Vagina (tissue), 2 donors: ENCODE measurements at places on chromosomes 2 and 18. TPM values are rescaled to one million over a fixed set of nuclear protein-coding genes. Genes with fewer than 3 reads are reported as not detected.

DNA sequence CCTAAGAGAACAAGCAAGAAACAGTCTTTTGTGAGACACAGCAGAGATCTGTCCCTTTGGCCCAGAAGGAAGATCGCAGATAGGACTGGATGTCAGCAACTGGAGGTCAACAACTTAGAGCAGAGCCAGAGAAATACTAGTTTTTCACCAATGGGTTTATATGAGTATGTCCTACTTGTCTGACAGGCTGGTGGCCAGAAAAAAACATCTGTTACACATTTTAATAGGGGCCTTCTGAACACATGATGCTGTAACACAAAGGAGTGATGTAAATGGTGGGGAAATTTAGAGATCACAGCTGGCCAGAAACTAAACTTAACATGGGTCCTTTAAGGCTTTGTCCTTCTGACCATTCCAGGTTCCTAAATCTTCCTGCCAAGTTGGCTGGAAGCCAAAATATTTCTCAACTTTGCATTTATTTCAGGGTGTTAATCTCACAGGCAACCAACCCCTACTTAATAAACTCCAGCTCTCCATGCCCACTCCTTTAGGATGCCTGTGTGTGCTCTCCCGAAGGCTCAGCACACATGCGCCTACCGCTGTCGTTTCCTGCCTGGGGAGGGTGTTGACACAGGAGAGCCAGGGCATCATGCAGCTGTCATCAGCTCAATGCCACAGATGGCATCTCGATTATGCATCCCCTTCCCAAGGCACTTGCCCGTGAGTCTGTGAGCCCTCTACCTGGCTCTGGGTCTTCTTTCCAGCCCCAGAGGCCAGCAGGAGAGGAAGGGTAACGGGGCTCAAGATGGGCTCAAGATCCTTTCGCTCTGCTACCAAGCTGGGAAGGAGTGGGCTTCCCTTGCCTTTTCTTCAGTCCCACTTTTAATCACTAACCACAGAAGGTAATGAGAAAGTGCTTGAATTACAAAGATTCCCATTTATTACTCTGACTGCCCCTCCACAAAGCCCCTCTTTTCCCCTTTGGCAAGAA, 252.5 kb downstream of the ETAA1 start:
- peak; percentile 95 for DNase-seq

DNA sequence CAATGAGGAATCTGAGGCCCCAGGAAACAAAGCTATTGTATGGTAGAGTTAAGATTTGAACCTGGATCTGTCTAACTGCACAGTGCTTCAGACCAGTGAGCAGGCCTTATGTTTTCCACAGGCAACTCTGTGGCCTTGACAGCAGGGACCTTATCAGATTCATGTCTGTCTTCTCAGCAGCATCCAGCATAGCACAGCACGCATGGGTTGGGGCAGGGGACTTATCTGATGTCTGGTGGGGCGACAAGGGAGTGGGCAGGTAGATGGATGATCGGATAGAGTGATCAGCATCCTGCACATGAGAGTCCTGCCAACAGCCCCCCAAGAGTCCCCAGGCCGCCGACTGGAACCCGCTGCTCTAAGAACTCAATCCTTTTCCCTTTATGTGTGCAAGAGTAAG, 28.7 kb upstream of the KCNF1 start:
- no peak for DNase-seq

DNA sequence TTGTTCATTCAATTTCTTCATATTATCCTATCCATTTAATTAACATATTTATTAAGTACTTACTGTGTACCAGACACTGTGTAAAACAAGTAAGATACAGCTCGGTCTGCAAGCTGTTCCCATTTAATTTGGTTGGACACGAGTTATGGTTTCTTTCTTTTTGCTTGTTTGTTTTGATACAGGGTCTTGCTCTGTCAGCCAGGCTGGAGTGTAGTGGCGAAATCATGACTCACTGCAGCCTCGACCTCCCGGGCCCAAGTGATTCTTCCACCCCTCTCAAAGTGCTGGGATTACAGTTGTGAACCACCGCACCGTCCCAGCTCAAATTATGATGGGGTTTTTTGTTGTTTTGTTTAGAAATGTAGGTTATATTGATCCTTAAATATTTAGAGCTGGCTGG, 9.0 kb downstream of the CYBRD1 start:
- no peak for DNase-seq

DNA sequence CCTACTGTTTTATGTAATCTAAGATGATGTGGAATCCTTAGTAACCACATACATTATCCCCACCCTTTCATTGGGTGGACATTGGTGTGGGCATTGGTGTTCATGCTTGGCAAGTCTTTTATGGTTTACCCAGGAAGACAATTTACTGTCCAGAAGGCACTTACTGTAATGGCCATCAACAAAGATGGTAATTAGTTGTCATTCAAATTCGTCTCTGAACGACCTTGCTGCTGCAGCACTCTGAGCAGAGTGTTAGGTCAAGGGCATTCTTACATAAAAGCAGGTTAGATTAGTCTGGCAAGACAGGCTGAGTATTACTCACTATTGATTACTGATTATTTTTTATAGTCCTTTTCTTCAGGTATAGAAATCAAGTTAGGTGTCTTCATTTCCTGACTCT, 447.9 kb downstream of the XIRP2 start:
- no peak for DNase-seq

DNA sequence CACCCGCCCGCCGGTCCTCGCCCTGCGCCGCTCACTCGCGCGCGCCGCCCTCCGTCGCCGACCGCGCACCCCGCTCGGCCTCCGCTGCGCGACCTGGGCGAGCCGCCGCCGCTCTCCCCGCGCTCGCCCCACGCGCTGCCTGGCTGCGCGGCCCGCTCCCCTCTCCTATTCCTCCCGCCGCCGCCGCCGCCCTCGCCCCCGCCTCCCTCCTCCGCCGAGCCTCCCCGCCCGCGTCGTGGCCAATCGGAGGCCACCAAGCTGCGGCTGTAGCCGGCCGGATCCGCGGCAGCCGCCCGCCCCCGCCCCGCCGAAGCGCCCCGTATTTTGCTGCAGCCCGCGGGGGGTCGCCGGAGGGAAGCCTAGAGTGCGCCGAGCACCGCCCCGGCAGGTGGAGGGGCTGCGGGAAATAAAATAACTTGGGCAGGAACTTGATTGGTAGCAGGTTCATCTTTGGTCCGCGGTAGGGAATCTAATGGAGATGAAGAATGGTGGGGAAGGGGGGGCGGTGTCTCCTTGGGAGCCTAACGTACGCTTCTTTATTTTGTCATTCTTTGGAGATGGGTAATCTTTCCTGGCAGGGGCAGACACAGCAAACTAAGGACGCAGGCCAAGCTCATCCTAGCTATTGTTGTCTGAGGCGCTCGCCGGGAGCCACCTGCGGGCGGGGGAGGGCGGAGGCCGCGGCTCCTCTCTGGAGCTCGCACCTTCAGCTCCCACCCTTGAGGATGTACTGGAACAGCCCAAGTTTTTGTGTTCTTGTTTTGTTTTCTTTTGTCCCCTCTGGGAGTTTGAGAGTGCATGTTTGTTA, 1.1 kb upstream of the CDH2 start:
- no peak for DNase-seq

- no peak for DNase-seq
Observed at GRCh38 chr18:60746491-60746890, 373.9 kb upstream of the MC4R start.

DNA sequence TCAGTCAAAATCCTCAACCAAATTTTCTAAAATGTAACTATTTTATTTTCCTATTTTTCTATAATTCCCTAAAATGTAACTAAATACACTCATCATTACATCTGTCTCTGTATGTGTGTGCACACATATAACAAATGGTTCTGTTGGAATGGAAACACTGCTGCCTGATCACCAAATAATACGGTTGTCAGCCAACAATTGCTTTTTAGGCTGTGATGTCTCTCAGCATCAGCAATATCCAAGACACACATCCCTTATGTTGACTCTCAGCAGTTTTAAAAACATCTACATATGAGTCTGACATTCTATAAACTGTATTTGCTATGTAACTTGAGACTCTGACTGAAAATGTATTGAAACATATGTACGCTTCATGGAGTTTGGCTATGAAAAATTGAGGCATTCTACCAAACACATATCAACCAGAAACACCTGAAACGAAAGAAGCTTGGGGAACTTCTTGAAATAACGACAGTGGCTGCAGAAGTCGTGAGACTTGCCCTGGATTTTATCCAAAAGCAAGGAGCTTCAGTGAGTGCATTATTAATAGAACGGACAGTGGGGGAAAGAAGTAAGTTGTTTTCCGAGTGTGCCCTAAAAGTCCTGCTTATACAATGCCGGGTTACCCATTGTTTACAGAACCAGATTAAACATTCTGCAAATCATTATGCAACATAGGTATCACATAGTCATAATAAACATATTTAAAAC, 110.2 kb upstream of the ITGB6 start:
- no peak for DNase-seq

- no peak for DNase-seq
Observed at GRCh38 chr2:224837558-224837957, 121.4 kb upstream of the CCDC195 start.

DNA sequence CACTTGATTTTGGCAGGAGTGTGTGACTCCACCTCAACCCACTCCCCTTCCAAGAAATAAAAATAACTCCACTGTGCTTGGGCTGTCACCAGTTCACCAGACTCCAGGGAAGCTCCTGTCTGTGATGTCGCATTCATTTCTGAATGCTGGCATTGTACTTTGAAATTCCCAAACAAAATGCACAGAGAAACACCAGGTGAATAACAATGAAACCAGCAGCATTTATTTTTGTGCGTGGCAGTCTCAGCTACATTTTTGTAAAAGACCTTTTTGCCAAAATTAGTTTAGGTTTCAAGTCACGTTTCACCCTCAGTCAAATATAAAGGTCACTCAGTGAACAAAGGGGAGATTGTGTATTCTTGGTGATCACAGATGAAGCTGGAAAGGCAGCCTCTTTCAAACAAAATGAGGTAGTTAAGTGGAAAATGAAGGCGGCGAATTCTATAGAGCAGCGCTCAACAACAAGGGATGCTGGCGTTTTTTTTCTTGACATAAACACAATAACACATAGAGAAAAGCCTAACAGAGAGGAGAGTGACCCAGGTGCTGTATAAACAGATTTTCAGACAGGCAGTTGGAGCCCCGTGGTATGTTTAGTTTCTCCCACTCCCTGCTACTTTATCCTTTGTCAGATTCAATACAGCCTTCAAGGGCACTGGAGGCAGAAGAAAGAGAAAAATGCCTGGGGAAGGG, 210.3 kb upstream of the GCFC2 start:
- no peak for DNase-seq

DNA sequence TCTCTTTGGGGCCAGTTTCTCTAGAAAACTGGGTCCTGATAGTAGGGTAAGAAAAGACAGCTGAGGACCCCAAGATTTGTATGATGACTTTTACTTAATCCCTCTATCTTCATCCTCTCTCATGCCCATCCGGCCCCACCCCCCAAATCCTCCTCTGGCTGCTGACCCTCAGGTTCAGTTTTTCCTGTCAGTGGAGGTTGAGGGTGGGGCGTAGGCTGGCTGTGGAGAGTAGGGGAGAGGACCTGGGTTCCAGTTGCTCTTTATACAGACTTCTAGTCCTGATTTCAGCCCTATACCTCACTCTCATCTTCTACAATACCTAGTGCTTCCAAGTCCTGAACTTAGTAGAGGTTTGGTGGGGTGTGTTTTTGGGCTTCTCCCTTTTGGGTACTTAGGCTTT, 28.4 kb downstream of the PLEKHA3 start:
- no peak for DNase-seq

DNA sequence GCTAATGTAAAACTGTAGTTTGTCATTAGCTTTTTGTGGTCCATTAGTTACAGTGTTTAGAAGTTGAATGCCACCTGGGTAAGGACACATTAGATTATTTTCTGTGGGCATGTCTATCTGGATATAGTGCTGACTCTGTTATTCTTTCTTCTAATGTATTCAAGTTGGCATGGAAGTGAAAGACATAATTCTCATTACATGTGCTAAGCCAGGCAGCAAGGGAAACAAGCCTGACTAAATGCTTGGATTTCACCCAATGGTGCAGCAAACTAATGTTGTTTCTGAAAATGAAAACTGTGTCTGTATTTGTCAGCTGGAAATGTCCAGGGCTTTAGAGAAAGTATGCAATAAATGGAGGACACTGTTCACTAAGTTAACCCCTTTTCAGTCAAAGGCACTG, 100.7 kb downstream of the NUP35 start:
- DNase-seq: no peak

- DNase-seq: no peak
Observed at GRCh38 chr2:24948506-24948905, 23.2 kb downstream of the DNAJC27 start.

GRCh38 chr2:97745474-97746174, 32.2 kb downstream of the ZAP70 start:
- no peak for DNase-seq

DNA sequence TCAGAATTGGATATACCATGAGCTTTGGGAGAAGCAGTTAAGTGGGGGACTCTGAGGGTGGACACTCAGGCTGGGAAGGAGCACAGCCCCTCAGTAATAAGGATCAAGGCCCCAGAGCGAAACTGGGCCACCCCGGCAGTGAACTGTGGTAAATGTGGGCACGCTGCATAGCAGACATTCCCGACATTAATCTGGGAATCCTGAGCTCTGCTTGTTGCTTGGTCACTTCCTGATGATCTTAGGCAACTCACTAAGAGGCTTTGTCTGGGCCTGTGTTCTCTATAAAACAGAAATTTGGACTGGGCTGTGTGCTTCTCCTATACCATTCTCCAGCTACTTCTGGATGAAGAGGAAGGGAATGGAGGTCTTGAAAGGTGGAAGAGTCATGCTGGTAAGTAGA, 4.8 kb downstream of the TGFBRAP1 start:
- no peak for DNase-seq

DNA sequence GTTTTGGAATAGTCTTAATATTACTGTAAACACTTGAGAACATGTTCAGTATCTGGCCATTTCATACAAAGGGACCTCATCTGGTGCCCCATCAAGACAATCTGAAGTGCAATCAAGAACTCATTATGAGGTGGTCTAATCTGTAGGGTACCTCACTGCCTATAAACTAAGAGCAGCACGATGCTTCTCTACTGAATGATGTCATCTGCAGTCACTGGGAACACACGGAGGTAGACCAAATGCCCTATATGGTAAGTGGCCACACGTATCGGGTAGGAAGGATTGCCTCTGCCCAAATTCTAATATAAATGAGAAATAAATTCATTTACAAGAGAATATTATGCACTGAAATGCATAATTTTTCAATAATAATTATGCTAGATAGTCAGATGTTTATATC, 90.4 kb downstream of the SLC8A1 start:
- DNase-seq: no peak

- DNase-seq: no peak
Observed at GRCh38 chr2:37224063-37224462, 7.3 kb downstream of the CEBPZ start.

DNA sequence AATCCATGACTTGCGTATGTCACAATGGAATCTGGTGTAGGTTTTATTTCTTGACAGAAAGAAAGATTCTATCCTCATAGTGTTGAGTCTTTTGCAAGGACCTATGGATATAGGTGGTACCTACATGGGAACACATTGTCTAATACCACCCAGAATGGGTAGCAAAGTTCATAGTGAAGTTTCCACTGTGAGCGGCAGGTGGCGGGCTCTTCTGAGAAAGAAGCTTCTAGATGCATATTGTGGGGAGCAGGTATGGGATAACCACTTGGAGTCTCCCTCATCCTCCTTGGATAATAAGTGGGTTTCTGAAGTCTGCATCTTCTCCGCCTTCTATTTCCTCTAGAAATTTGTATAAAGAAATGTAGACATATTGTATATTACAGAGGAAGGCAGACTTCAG, 44.9 kb downstream of the LINC00305 start:
- DNase-seq: no peak

- no peak for DNase-seq
Observed at GRCh38 chr18:59884351-59884750, 15.4 kb upstream of the PMAIP1 start.

- no peak for DNase-seq
Observed at GRCh38 chr2:199985625-199986207, 30.3 kb downstream of the MAIP1 start.

SLC16A14 gene
- total RNA-seq: 9.8 TPM

OR6B2 gene
- not detected for total RNA-seq

DUSP2 gene
- total RNA-seq: 14.0 TPM

UGT1A4 gene
- total RNA-seq: 0.98 TPM
